Stimulated activated CD4-positive, alpha-beta T cell treated with anti-CD3 and anti-CD28 coated beads, Interleukin-4, amount 100 ng/mL, for 1 hour (primary cell): ENCODE measurements at places on chromosomes 5 and 9.

DNA sequence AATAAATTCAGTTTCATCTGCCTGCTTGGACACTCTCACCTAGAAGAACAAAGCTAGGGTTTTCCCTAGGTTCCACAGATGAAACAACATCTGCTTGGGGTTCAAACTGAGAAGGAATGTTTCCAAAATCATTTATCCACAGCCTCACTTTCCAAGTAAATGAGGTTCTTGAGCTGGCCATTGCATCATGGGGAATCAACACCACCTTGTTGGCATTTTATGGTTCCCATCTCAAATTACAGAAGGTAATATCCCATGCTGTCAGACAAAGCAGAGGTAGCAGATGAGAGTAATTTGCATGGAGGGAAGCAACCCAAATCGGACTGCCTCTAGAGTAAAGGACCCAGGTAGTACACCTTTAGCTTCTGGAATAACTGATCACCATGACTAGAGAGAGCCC is 10.5 kb upstream of the NR4A3 start:
- no peak for DNase-seq

GRCh38 chr9:35574578-35575122 is 30.4 kb upstream of the TESK1 start:
- no peak for DNase-seq

DNA sequence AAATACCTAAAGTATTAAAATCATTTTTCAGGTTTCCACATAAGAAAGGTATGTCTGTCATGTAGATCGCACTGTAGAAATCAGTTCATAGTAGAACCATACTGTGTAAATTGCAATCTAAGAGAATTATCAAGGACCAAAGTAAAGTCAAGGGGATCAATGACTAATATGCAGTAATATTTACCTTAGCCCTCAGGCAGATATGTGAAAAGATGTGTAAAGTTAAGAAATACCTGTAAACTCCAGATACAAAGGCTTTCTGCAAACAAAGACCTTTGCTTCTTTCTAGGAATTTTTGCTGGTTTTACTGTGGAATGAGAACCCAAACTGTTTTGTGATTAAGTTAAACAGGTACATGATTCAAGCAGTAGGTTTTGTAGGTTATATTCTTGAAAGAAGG is 11.6 kb downstream of the POLK start:
- DNase-seq = no peak

DNA sequence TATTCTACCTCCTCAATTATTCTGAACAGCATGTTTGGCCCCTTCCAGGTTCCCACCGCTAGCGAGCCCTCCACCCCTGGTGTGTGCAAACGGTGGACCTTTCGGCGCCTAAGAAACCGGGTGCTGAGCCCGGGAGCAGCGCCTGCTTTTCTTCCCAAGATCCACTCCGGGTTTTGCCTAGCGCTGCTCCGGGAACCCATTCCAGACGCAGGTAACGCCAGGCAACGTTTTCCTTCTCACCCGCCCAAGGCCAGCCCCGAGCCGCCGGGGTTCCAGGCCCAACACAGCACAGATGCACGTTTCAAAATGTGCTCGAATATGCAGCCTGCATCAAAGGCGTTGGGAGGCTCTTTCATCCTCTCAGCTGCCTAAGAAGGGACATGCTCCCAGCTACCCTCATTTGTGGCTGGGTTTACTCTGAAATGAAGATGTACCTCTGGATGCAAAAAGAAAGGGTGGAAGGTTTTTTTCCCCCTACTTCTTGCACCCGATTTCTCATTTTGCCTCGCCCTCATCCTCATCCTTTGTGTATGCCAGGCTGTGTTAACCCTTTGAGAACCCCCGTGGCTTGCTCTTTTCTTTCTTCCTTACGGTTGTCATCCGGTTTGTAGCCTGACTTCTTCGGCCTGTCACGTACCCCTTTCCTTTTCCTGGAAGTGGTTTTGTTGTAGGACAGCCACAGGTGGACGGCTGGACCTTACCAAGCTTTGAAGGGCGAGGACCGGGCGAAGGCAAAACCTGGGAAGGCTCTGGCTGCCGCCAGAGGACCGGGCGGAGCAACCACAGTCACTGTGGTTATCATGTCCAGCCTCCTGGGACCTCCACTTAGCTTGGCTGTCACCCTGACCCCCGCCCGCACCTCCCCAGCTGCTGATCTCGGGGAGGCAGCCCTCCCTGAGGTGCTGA is 226.9 kb downstream of the SMARCA2 start:
- peak; percentile 59 for DNase-seq

DNA sequence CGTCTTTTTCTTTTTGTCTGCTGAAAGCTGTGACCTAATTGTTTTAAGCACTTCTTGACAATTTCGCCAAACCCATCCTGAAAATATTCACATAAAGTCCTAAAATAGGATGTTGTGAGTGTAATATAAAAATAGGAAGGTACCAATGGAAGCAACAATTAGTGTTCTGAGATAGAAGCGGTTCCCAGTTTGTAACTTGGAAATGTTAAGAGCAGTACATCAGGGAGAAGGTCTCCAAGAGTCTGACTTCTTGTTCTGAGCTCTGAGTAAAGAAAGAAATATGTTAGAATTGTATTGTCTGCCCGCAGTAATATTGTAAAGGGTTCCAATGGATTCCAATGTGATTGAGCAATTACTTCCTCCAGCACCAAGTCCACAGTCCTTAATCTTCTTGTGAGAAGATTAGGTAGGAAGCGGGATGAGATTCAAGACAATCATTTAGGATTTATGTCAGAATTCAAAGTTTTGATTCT is 3.9 kb downstream of the VCAN start:
- no peak for DNase-seq

DNA sequence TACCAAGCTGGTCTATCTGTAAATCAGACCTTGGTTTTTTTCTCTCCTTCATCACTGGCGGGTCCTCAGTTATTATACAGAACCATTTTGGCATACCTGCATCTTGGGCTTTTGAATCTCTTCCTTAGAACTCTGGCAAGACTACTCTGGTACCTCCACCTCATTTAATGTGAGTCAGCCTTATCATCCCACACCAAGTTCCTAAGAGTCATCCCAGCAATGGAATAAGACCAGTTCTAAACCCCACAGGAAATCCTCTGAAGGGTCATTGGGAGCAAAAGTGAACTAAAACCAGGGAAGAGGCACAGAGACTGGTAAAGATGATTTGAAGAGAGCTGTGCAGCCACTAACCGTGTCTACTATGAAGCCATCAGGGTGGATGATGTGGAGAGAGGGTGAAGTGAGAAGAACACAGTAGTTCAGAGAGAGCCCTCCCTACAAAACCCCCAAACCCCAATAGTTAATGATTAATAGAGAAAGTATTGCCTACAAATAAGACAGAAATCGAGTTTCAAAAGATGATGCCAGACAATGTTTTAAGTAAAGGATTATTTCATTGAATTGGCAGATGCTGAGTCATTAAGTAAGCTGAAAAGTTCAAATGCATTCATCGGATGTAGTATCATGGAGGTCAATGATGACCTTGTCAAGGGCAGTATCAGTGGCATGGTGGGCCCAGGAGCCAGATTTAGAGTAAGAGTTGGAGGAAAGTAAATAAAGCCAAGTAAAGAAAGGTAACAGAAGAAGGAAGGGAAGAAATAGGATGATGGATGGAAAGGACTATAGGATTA is 85.4 kb downstream of the PCSK1 start:
- DNase-seq = no peak

DNA sequence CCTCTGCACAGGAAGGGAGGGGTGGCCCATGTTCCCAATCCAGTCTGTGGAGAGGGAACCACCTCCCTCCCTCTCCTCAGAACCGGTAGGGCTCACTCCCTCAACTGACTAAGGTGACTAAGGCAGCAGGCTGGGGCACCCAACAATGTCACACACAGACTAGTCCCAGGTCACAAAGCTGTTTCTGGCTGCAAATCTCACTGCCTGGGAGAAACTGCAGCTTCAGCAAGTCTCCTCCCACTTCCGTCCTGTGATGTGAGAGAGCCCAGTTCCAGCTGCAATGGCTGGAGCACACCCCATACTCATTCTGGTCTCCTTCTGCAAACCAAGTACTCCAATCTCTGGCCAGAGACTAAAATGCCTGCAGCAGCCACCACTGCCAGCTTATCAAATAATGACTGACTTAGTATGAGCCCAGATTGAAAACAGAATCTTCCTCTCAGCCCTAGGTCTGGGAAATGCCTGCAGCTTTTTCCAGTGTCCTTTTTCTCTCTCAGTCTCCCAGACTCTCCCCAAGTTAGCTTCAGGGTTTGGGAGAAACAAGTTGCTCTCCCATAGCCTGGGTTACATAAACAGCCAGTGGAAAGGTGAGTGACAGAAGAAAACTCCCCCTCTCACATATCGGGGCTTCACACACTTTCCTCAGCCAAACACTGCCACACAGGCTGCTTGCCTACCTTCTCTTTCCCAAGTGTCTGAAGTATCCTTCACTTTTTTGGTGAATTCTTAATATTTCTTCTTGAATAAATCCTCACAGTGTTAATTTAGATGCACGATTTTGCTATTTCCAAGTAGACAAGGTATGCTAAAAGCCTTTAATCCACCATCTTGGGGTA is 247.4 kb upstream of the RASA1 start:
- DNase-seq = no peak

DNA sequence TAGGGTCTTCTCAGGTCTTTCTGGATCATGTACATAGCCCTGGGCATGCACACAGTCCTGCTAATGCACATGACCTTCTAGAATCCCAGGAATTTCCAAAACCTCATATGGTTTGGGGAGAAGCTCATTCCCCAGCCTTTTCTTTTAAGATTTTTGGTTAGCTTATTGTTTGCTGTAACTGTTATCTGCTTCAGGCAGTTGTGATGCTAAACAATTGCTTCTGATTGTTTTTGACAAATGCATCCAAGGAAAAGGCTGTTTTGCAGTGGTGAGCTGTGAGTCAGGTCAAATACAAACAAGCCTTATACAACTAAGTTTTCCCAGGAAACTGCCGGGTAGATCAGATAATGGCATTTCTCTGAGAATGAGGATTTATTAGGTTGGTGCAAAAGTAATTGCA is 32.7 kb downstream of the SMC5 start:
- no peak for DNase-seq

GRCh38 chr9:88533951-88534455 is 975 bp upstream of the NXNL2 start:
- peak; percentile 4 for DNase-seq

DNA sequence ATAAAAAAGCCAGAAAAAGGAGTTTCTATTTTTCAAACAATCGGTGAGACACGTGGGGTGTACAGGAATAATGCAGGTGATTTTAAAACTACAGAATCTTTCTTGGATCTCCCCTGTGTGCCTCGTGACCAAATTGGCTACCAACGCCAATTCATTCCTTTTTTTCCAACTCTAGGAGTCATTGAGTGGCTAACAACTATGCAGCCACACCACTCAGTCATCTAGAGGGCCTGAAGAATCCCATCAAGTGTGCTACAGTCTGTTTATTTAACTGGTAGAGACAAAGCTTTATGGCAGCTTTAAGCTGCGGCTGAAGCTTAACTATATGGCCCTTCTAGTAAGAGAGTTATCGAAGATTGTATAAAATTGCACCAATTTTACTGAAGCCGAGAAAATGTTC is 113.1 kb upstream of the NIPBL start:
- no peak for DNase-seq

GRCh38 chr9:135566552-135566951 is 5.0 kb downstream of the PAEP start:
- no peak for DNase-seq

DNA sequence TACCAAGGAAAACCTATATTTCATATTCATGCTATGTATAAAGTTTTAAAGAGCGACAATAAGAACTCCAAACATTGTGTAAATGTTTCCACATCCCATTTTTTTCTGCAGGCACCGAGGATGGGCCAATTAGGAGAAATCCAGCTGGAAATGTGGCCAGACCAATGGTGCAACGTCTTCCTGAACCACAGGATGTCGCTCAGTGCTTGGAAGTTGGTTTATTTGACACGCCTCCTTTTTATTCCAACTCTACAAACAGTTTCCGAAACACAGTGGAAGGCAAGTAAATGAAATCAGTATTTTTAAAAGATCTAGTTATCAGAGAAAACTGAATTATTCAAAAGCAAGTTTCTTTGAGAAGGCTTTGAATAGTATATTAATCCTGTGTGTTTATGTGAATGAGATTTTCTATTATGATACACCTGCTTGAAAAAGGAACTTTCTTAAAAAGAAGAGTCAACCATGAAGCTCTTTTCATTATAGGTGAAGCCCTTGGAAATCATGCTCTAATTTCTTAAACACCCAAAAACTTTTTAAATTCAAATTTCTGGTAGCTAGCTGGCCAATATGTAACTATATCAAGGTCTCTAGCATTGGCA is 9.1 kb downstream of the TYRP1 start:
- no peak for DNase-seq

DNA sequence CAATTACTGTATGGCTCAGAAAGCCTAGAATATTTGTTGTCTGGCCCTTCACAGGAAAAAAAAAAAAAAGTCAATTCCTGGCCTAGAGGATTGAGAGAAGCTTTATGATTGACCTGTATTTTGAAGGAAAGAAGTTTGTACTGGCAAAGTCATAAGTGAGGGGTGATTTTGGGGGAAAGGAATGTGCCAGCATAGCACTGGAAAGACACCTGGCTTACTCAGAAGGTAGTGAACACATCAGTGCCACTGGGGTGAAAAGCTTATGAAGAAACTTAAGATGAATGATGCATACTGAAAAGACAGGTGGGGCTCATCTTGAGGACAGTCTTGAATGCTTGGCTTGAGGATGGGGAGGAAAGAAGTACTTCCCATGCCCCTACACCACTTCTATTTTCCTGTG is 127.9 kb upstream of the RASA1 start:
- no peak for DNase-seq

GRCh38 chr5:151223447-151224264 is at the start of gene CCDC69:
Gene CCDC69 (minus strand): TSS chr5:151224092. CDS start chr5:151223970, 122 bp downstream.
- peak; percentile 69 for DNase-seq

DNA sequence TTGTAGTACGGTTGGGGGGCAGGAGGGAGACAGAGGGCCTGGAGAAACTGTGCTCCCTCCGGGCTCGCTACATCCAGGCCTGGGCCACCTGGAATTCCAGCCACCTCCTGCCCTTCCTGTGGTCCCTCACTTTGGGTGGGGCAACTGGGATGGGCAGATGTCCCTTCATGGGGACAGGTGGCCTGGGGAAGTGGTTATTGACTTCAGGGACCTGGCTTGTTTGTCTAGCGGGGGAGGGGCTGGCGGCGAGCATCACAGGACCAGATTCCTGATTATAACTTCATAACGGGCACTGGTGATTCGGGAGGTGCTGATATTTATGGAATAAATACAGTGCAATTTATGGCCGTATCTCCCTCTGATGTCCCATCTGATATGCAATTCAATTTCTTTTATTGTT is 20.1 kb upstream of the LAMC3 start:
- no peak for DNase-seq

DNA sequence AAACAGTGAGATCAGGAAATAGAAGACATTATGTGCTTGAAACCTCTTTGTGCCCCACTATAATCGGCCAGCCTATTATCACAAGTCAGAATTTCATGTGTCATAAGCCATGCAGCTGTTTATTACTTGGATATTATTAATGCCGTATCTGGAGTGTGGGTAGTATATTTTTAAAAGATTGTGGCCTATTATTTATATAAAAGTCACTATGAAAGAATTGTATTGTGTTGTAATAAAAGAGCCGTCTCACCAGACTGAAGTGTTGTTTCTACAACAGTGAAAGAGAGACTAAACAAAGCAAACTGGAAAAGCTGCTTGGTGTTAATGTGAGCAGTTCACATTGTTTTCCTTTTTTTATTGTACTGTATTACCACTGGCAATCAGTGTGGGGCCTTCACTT is 449.1 kb downstream of the PSAT1 start:
- no peak for DNase-seq
